GM04504 (cell line): ENCODE measurements at places on chromosomes 4 and X.

- no peak for DNase-seq
Observed at GRCh38 chrX:145773006-145773405, 44.6 kb upstream of the SLITRK2 start.

DNA sequence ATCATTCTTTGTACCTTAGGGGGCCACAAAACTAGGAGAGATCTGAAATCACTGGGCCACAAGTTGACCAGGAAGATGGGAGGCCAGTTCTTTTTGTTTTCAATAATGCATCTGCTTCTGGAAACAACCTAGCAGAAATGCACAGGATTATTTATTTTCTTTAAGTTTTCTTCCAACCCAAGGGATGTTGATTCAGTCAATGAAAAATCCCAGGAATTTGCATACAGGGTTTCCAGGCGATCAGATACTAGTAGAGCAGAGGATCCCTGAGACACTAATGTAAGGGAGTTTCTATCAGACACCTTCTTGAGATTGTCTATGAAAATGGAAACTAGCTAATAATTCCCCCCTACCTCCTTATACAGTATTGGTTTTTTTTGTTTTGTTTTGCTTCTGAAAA lies 7.4 kb downstream of the ATOH1 start:
- no peak for DNase-seq

DNA sequence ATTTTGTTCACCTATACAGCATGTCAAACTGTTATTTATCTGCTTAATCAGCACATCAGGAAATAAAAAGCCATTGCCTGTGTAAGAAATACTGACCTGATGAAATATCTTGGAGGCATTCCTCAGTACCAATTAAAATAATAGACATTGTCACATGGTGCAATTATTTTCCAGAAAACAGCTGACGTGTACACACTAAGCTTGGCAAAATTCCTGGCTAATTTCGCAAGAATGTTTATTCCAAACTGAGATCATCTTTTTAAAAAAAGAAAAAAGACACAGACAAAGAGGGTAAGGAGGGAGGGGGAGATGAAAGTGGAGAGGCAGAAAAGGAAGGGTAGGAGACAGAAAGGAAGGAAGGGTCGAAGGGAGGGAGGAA lies 61.9 kb upstream of the NFKB1 start:
- peak; percentile 94 for DNase-seq

DNA sequence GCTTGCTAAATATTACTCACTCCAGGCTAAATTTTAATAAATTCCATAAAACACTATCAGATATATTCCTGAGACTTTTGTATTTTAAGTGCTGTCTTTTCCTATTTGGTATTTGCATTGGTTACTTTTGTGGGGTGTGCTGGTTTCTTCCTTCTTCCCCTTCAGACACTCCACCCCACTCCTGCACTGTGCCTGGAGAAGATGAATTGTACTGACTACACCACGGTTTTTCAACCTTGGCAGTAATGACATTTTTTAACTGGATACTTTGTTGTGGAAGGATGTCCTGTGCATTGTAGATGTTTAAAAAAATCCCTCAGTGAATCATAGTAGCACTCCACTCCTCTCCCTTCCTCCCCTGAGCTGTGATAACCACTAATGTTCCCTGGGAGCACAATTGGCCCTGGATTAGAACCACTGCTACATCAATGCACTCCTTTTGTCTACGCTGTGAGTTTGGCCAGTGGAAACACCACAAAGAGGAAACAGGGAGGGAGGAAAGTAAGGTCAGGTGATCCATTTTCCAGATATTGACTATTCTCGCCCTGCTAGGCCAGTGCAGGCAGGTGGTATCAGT lies 36.3 kb downstream of the SNCA start:
- DNase-seq, result no peak

DNA sequence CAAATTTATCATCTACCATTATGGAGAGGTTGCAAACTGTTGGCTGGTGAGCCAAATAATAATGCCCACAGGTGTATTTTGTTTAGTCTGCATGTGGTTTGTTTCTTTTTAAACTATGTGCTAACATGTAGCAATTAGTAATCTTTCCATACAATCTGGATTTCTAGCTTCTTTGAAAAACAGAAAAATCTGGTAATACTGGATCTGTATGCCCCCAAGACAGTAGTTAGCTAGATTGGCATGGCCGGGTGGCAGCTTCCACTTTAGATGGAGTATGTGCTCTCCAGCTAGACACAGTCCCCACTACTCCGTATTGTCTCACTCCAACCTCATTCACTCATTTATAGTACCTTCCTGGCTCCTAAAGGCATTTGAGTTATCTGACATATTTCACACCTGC lies 91.3 kb downstream of the NHSL2 start:
- DNase-seq, result no peak

DNA sequence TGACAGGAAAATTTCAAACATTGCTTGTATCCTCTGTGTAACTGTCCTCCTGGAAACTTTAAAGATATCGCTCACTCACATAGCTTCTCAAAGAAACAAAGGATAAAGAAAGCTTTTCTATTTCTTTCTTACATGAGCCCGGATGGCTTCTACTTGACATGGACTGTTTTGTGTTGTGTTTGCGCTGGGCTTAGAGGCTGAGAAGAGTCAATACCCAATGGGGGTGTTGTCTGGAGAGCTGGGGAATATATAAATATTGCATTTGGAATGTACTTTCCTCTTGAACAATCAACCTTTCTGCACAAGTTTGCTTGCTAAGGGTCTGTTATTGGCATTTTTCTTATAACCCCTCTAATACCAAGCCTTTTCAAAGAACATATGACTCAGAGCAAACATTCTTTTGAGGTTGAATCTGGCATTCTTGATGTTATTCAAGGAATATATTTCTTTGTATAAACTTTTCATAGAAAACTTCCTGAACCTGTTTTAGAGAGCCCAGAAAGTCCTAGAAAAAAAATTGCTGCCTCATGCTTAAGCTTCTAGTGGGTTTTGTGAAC lies 331.9 kb downstream of the PACRGL start:
- DNase-seq, result no peak

DNA sequence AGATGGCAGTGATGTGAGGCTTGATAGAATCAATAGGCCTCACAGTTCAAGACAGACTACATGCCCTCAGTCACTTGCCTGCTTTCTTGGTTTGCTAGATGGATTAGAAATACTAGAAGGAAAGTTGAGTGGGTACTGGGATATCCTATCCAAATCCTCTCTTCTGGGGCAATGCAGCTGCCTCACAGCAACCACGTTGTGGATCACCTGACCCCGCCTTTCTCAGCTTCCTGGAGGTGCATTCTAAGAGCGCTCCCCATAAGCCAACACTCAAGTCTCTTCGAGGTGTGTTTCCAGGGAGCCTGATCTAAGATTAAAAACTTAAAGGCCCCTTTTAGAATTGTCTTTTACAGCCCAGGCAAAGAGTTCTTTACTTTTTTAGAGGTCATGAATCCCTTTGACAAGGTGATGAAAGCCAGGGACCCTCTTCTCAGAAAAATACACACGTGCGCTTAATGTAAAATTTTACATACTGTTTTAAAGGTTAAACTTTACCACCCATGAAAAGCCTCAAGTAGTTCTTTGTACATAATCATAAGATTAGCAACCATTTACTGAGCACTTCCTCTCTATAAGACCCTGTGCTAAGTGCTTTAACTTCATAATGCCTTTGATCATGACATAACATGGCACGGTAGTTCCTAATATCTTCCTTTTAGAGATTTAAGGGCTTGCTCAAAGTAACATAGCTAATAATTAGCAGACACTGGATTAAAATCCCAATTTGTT lies 840 bp upstream of the RPL34 start:
- no peak for DNase-seq

GRCh38 chr4:27844376-27844775 lies 983.7 kb downstream of the STIM2 start:
- no peak for DNase-seq

- DNase-seq, result no peak
Observed at GRCh38 chr4:7959078-7959477, 19.4 kb upstream of the AFAP1 start.

GRCh38 chr4:143389579-143390195 lies 53.0 kb downstream of the GAB1 start:
- DNase-seq, result no peak

GRCh38 chr4:11232015-11232414 lies 196.7 kb downstream of the HS3ST1 start:
- DNase-seq, result no peak

DNA sequence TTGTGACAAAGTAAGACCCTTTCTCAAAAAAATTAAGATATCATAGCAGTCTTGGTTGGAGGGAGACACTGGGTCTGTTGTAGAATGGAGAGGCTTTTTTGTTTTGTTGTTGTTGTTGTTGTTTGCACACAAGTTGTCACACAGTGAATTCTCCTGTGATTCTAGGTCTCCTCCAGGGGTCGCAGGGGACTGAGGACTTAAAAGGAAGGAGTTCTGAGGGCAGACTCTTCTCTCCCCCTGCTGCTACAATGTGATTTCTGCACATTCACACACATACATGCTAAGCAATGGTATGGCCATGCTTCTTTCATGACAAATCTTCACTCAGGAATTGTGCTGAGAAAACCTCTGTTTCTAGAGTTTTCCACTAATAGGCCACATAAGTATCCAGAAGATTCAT lies 71.1 kb downstream of the ZNF732 start:
- no peak for DNase-seq

DNA sequence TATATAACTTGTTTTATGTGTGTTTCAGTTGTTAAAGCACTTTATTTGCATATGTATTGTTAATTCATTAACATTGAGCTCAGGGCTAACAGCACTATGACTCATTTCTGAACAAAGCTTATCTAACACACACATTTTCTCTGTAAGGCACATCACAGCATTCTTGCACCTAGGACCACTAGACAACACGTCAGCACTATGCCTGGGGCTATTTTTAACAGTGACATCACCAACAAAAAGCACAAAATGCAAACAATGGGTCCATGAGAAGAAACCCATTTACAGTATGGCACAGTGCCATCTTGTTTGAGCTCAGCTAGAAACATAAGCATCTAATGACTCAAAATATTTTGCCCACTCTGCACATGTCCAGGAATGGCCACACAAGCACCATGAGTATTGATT lies 124.4 kb downstream of the RELL1 start:
- DNase-seq, result no peak

DNA sequence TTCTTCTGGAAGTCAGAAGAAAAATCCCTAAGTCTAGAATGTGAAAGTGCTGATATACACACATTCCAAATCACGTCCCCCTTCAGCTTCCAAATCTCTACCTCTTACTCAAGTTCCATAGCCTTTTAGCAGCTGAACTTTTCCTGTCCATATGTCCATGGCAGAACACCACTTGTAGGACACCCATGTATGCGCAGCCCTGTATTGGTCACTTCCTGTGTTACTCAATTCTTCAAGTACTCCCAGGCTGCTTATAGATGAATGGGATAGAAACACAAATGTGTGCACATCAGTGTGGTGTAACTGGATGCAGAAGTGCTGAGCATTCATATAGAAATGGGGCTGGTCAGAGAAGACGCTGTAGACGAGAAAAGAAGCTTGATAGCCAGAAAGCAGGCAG lies 18.8 kb downstream of the SRPX2 start:
- no peak for DNase-seq

- peak; percentile 78 for DNase-seq
Observed at GRCh38 chr4:151744614-151745013, 16.2 kb downstream of the GATB start.

GRCh38 chr4:172393220-172393619 lies 580.0 kb downstream of the GALNTL6 start:
- no peak for DNase-seq

- no peak for DNase-seq
Observed at GRCh38 chr4:168677063-168677462, 180.2 kb downstream of the PALLD start.

- no peak for DNase-seq
Observed at GRCh38 chrX:18877469-18877868, 106.4 kb downstream of the PHKA2 start.

DNA sequence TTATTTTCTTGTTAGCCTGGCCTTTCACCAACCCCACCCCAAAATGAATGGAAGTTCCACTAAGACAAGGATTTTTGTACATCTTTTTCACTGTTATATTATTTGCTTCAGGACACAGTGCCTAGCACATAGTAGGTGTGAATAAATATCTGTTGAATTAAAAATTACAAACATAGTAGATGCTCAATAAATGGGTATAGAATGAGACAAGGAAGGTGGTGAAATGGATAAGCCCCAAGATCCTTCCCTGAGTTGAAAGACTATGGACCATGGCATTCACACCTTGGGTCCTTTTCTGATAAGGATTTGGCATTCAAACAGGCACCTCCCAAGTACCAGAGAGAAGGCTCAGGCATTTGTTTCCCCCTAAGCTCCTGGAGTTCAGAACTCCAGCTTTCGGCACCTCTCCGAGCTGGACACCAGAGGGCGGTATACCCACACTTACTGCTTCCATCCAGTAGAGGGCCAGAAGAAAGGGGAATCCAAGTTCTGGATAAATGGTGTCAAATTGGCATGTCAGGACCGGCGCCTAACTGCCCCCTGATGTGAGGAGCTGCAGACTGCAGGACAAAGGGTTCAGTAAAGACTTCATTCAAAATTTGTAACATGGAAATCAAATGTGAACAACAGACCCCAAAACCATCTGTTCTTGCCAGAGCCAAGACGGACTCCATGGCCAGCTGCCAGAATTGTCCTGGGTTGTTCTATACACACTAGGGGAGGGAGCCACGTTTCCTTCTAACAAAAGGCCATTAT lies 193.0 kb downstream of the GPC3 start:
- peak; percentile 34 for DNase-seq

GRCh38 chrX:124098089-124098488 lies 136.6 kb downstream of the STAG2 start:
- peak; percentile 2 for DNase-seq

GRCh38 chrX:77900688-77901087 lies 1.4 kb downstream of the COX7B start:
- no peak for DNase-seq

GRCh38 chrX:129777218-129778030 lies 2.3 kb upstream of the SASH3 start:
- DNase-seq, result no peak

- DNase-seq, result no peak
Observed at GRCh38 chr4:123666486-123666885, 269.9 kb downstream of the SPRY1 start.

GRCh38 chrX:2478546-2479419 lies 22.0 kb downstream of the DHRSX start:
- no peak for DNase-seq

DNA sequence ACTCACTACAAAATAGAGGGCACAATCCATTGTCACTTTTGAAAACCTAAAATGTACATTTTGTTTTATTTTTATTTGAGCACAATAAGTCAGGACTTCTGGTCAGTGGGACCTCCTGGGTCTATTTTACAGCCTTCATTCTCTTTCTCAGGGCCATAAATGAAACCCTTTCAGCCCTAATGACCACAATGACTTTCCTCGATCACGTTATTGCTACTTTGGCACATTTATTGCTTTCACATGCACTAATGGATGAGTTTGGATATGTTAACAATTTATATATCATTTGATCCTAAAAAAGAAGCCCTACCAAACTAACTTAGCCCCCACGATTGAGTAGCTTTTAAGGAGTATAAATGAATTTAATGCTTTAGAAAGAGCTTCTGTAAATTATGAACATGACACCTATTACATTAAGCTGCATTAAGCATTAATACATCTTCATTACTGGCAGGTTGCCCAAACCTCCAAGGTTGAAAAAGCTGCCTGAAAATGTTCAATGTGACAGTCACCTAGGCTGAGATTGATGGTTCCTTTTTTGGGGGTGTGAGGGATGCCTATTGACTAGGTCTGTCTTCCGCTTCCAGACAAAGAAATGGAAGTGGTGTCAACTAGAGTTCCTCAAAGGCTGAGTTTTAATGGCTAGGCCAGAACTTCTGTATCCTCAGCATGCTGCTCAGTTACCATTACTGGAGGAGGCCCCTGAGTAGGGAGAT lies 296.4 kb downstream of the GPAT3 start:
- no peak for DNase-seq
